ENCODE measurements at places on chromosomes 5 and 9.

- no peak overlapping the region for H3K27ac ChIP-seq
- no peaks in the 10 kb centered on the region for H3K36me3 ChIP-seq
- H3K27me3 ChIP-seq, result no peaks in the 10 kb centered on the region
- H3K4me3 ChIP-seq, result no peak overlapping the region
- peaks cover 27% of the 10 kb centered on the region for H3K4me1 ChIP-seq
These were observed 4.0 kb downstream of the VAV2 start for GRCh38 chr9:133987946-133988665.

GRCh38 chr5:9545992-9546851 is at the start of gene SEMA5A:
TSS of gene SEMA5A (minus strand) at chr5:9546075. CDS start at chr5:9379946, 166,129 bp downstream.
- H3K4me3 ChIP-seq, result peak within 1 kb of the TSS; percentile 75
- H3K27ac ChIP-seq, result peak within 1 kb of the TSS; percentile 82
- peaks cover 35% of the 10 kb centered on the region for H3K4me1 ChIP-seq
- peak; percentile 81 for DNase-seq

DNA sequence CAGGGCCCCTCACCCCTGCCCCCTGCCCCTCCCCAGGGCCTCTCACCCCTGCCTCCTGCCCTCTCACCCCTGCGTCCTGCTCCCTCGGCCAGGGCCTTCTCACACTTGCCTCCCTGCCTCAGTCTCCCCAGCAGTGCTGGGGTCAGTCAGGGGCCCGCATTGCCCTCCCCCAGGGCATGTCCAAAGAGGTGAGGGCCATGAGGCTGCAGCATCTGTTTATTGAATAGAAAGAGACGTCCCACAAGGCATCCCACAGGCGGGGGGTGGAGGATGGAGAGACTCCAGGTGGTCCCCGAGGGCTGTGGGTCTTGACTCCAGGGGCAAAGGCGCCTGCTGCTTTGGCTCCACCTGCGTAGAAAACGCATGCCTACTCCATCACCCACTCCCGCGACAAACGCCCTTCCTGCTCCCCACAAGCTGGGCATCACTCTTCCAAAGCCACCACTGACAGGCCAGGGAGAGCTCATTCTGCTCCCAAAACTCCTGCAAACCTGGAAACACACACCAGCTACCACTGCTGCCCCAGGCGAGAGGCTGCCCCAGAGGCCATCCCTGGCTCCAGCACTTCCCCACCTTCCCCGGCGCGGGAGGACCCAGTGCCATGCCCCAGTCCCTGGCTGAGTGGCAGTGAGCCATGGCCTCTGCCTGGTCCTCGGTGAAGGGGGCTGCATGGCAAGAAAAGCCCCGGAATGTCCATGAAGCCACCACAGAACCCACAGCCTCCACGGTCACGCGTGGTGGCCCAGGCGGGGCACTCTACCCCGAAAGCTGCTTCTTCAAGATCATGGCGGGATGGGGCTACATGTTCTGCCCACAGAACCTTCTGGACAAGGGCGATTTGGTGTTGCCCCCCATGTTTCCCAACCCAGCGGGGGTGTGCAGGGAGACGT is 1.6 kb upstream of the LCN8 start:
- H3K36me3 ChIP-seq, result no peaks in the 10 kb centered on the region
- H3K4me3 ChIP-seq, result no peak overlapping the region
- H3K27me3 ChIP-seq, result peaks cover 57% of the 10 kb centered on the region

DNA sequence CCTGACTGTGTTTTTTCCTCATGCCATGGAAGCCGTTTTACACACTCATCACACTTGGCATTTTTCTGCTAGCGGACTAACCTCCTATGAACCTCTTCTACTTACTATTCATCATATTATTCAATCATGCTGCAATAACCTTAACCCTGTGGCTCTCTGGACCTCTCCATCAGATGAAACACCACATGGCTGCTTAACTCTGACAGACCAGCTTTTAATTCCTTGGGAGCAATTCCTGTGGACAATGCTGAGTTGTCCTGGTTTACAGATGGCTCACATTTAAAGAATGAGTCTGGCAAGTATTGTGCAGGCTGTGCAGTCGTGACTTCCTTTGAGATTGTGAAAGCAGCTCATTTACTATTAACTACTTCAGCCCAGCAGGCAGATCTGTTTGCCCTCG is 9.0 kb downstream of the OR1J1 start:
- H3K36me3 ChIP-seq, result no peaks in the 10 kb centered on the region
- H3K27ac ChIP-seq, result no peak overlapping the region
- H3K4me1 ChIP-seq, result peaks cover 17% of the 10 kb centered on the region
- no peak for DNase-seq
- no peaks in the 10 kb centered on the region for H3K27me3 ChIP-seq

GRCh38 chr5:151595411-151595826 is 4.3 kb upstream of the FAT2 start:
- no peaks in the 10 kb centered on the region for H3K36me3 ChIP-seq
- DNase-seq, result no peak
- H3K27ac ChIP-seq, result no peak overlapping the region
- no peaks in the 10 kb centered on the region for H3K27me3 ChIP-seq
- H3K4me1 ChIP-seq, result peaks cover 44% of the 10 kb centered on the region
- no peak overlapping the region for H3K4me3 ChIP-seq

DNA sequence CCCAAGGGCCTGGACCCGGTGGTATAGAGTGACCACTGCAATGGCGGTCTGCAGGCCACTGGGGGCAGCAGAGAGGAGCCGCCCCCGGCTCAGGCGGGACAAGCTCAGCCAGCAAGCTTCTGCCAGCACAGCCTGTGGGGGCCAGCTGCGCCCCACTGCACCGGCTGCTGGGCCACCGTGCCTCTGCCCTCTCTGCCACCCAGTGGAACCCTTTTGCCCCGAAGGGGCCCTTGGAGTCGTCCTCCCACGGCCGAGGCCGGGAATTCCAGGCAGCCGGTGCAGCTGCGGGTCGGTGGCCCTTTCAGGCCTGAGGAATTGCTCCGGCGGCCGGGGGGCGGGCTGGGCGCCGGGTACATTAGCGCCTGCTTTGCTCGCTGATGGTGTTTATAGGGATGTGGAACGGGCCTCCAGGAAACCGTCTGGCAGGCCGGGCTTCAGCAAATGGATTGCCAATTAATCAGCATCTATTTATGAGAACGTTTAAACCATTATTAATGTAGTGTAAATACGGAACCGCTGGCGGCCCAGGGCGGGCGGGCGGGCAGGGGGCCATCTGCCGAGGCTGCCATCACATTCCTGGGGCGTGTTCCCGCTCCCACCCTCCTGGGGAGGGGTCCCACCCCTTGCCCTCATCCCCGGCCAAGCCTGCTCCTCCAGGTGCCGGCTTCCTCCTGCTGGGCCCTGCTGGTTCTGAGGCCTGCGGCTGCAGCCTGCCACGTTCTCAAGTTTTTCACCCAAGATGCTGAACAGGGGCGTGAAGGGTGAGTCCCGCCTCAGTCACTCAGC is 127.4 kb downstream of the BARX1 start:
- no peaks in the 10 kb centered on the region for H3K36me3 ChIP-seq
- H3K4me1 ChIP-seq, result peaks cover 9% of the 10 kb centered on the region
- H3K27ac ChIP-seq, result no peak overlapping the region
- H3K4me3 ChIP-seq, result peak overlapping the region; percentile 36
- H3K27me3 ChIP-seq, result peaks cover 57% of the 10 kb centered on the region
- peak; percentile 52 for DNase-seq

GRCh38 chr5:981456-981855 is 27.1 kb upstream of the NKD2 start:
- H3K4me3 ChIP-seq, result no peak overlapping the region
- peak; percentile 53 for DNase-seq
- H3K27ac ChIP-seq, result no peak overlapping the region
- H3K4me1 ChIP-seq, result peaks cover 13% of the 10 kb centered on the region
- H3K27me3 ChIP-seq, result peaks cover 8% of the 10 kb centered on the region

DNA sequence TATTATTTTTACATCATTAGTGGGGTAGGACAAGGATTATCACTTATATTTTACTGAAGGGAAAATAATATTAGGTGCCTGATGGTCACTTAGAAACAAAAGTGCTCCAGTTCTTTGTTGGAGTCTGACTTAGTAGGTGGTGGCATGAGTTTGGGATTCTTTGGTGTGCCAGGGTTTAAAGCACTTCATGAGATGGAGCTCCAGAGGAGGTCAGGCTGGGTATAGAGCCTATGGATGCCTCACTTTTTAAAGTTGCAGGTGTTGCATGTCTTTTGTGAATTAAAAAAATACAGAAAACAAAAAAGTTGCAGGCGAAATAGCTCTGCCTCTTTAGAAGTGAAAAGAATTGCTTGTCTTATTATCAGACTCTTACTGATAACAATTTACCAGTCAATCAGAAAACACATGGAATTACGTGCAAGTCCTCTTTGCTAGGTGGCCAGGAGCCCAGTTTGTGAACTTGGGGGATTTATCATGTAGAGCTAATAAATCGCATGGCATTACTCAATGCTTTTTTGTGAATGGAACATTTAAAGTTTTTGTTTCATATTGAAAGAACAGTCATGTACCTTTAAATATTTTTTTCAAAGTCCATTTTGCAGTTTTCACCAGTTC is 1.6 kb downstream of the ITK start:
- H3K36me3 ChIP-seq, result no peaks in the 10 kb centered on the region
- H3K27me3 ChIP-seq, result no peaks in the 10 kb centered on the region
- no peaks in the 10 kb centered on the region for H3K4me1 ChIP-seq

DNA sequence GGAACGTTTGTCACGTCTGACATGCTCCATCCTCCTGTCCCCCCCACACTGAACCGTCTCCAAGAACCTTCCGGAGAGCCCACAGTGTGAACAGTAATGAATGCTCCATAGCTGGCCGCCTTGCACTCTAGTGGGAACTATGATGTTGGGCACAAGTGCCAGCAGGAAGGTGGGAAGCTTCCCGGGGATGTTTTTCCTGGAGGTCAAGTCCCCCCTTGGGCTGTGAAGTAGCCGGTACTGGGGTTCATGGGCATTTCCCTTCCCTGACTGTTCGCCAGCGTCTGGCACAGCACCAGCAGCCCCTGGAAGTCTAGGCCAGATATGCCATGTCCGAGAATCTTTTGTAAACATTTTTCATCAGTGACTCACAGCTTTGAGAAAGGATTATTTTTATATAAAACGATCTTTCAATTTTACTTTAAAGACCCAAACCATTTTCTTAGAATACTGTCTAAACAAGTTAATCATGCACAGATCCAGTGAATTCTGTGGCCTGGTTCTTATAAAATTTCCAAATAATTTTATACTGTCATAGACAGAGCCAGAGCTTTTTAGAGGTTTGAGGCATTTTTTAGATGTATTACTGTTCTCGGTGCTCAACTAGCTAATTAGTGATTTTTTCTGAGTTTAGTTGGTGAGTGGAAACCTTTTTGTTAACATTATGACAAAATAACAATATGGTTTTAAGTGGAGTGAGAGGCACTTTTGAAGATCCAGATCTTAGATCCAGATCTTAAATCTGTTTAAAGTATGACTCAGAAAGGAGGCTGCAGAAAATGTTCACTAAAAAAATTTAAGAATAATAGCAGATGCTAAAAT is 11.6 kb downstream of the ABL1 start:
- no peaks in the 10 kb centered on the region for H3K27me3 ChIP-seq
- H3K4me3 ChIP-seq, result peak overlapping the region; percentile 28
- no peaks in the 10 kb centered on the region for H3K36me3 ChIP-seq
- DNase-seq, result no peak
- H3K27ac ChIP-seq, result peak overlapping the region; percentile 91
- peaks cover 75% of the 10 kb centered on the region for H3K4me1 ChIP-seq

DNA sequence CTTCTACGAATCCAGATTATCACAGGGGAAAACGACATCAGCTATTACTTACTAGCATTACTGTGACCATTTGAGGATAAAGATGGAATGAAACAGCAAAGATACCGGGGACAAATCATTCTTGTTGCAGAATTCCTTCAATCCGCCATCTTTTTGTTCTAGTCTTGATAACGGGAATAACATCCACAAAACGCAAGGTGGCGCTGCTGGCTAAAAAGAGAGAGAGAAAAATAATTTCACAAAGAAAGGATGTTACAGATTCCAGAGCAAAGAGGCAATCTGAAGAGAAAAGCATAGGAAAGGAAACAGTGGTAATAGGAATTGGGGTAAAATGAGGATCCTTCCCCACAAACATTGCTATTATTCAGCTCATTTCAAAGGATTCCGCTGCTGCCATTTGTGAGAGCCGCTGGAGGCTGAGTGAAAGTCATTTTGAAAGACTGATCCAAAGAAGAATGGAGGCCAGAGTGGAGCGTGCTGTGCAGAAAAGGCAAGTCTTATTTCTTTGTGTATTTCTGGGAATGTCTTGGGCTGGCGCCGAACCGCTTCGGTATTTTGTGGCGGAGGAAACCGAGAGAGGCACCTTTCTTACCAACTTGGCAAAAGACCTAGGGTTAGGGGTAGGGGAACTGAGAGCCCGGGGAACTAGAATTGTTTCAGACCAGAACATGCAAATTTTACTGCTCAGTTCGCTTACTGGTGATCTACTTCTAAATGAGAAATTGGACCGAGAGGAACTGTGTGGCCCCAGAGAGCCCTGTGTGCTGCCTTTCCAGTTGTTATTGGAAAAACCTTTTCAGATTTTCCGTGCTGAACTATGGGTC is at the start of gene PCDHB7:
Gene PCDHB7, plus strand, starts transcription at position 264 of the 824 bp plus-strand sequence. Its CDS starts 192 bp downstream, at position 456.
- H3K36me3 ChIP-seq, result no peaks in the 10 kb centered on the region
- no peak for DNase-seq
- no peaks in the 10 kb centered on the region for H3K4me1 ChIP-seq
- peak within 1 kb of the TSS; percentile 19 for H3K4me3 ChIP-seq
- H3K27ac ChIP-seq, result no peak within 1 kb of the TSS
- peaks cover 21% of the 10 kb centered on the region for H3K27me3 ChIP-seq

DNA sequence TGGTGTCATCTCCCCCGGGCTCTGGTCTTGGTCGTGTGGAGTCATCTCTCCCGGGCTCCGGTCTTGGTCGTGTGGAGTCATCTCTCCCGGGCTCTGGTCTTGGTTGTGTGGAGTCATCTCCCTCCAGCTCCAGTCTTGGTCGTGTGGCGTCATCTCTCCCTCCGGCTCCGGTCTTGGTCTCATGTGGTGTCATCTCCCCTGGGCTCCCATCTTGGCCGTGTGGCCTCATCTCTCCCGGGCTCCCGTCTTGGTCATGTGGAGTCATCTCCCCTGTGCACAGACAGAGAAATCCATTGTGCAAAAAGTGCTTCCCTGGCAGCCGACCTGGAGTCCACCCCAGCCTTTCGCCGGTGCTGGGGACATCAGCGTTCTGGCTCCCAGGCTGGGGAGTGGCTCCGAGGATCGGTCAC is 91.1 kb upstream of the CACNA1B start:
- H3K4me1 ChIP-seq, result no peaks in the 10 kb centered on the region
- no peaks in the 10 kb centered on the region for H3K27me3 ChIP-seq
- peaks cover 82% of the 10 kb centered on the region for H3K36me3 ChIP-seq
- H3K27ac ChIP-seq, result no peak overlapping the region
- no peak for DNase-seq

DNA sequence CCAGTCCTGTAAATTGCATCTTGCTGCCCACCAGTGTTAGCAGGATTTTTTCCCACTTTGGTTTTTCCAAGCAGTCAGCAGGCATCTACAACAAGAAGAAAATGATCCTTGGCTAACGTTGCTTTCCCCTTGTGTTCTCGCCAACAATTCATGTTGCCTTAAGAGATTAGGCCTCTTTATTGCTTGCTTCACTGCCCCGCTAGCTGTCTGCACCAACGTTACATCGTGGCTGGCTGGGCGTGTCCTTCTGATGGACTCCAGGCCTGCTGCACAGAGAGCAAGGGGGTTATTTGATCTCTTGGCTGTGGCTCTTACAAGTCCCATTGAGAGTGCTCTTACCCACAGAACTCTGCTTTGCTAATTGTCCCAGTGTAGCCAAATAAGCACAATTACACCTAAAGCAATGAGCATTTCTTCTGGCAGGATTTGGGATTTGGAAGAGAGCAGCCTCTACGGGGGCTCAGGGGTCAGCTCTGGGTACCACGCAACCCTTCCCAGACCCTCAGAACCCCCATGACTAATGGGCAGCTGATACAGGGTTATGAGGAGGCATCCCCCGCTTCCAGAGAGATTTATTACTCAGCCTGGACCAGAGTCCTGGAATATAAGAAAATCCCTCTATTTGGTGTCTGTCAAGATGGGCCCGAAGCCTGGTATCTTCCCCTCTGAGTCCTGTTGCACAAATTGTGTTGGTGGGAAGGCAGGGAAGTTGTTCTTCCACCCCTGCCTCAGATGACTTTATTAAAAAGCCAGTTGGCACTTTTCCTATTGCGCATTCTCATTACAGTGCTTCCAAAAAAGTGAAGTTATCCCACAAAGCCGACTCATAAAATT is 17.6 kb downstream of the DCANP1 start:
- no peak overlapping the region for H3K4me3 ChIP-seq
- DNase-seq, result no peak
- H3K27me3 ChIP-seq, result peaks cover 5% of the 10 kb centered on the region
- no peak overlapping the region for H3K27ac ChIP-seq
